ENCODE measurements at places on chromosomes 11 and 22.

DNA sequence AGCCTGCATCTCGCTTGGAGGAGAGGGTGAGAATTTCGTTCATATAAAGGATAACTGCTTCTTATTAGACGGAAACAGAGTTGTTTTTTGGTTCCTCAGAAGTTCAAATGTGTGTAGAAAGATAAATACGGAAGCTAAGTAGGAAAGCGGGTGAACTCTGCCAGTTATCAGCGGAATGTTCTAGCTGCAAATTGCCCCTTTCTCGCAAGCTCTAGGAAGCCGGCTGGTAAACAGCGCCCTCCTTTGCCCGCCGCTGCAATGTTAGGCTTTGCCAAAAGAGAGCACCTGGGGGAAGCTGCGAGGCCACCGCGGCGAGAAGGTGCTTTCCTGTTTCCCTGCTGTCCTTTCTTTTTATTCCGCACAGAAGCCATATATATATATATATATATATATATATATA is 67.0 kb downstream of the IGLL5 start:
- DNase-seq = no peak

GRCh38 chr22:24751518-24751917 is 23.0 kb downstream of the PIWIL3 start:
- no peak for DNase-seq

GRCh38 chr11:69339041-69339733 is 45.2 kb downstream of the MYEOV start:
- DNase-seq = no peak

GRCh38 chr22:19704355-19705015 is 9.8 kb upstream of the SEPTIN5 start:
- no peak for DNase-seq

DNA sequence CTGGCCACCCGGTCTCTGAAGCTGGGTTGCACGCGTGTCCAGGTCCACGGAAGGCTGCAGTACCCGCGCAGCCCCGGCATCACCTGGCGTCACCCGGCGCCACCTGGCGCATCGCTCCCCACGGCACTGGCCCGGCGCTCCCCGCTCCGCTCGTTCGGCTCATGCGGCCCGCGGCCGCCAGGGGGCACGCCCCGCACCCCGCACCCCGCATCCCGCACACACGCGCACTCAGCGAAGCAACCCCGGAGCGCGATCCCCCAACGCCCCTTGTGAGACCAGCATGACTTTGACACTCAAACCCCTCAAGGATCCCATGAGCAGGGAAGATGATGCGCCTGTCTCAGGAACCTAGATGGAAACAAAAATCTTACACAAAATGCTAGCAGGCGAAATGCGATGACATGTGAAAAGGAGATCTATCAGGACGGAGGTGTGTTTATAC is 11.9 kb downstream of the B3GNT6 start:
- DNase-seq = no peak

- DNase-seq = no peak
Observed at GRCh38 chr11:36469881-36470802, 39.9 kb downstream of the TRAF6 start.

- no peak for DNase-seq
Observed at GRCh38 chr22:36731916-36732315, 28.4 kb upstream of the CACNG2 start.

DNA sequence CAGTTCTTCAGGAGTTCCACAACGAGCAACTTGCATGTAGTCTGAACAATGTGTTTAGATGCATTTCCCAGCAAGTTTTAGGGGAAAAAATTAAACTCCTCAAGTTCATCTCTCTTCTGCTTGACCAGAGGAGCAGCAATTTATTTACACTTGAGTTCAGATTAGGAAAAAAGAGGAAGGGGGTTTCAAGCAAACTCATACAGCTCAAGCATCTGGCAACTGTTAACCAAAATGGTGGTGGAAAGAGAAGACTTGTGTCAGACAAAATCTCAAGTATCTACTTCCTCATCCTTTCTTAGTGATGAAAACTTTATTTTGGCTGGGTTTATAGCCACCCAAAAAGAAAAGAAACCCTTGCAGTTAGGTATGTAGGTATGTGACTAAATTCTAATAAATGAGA is 29.1 kb upstream of the PICALM start:
- DNase-seq = no peak

DNA sequence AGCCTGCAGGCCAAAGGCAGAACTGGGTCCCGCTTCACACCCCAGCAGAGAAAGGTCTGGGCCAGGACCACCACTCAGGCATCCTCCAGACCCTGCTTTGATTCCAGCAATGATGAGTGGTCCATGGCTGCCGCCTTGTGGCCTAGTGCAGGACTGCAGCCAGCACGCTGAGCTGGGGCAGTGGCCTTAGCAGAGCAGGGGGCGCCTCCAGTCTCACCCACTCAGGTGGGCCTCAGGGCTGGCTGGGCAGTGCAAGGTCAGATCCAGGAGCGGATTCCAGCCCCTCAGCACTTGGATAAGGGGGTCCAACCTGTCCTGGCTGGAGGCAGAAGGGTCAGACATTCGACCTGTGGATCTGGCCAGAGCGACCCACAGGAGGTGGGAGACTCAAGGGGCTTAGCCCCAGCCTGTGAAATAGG is 9.6 kb upstream of the PDE2A start:
- no peak for DNase-seq

- no peak for DNase-seq
Observed at GRCh38 chr11:11748706-11749365, 92.9 kb upstream of the USP47 start.

- no peak for DNase-seq
Observed at GRCh38 chr22:32591620-32592019, 117.0 kb downstream of the FBXO7 start.

GRCh38 chr11:109644152-109644551 is 222.2 kb downstream of the C11orf87 start:
- DNase-seq = peak; percentile 71

DNA sequence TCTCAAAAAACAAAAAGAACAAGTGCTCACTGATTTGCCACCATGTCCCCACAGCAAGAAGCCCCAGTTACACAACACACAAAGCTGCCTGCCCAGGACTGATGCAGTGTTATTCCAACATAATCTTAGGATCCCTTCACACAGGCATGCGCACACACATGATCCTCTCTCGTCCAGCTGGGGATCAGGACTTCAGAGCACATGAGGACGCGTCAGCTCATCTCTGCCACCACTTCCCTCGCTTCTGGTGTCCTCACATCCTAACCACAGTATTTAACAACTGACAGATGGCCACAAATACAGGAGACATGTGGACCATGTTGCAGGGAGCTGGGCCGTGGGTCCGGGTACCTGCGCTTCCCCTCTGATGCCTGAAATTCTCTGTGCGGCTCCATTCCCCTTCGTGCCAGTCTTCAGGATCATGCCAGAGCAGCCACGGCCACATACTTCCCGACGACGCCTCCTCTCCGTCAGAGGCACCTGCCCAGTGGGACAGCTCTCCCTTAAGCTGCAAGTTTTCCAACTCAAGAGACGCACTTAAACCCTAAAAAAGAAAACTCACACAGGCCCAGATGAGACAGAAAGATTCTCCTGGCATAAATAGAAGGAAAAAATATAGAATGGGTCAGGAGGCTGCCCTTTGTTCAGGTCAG is 68.3 kb downstream of the PACSIN2 start:
- no peak for DNase-seq

DNA sequence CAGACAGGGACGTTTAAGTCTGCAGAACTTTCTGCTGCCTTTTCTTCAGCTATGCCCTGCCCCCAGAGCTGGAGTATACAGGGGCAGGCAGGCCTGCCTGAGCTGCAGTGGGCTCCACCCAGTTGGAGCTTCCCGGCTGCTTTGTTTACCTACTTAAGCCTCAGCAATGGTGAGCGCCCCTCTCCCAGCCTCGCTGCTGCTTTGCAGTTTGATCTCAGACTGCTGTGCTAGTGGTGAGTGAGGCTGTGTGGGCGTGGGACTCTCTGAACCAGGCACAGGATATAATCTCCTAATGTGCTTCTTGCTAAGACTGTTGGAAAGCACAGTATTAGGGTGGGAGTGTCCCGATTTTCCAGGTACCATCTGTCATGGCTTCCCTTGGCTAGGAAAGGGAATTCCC is 38.5 kb downstream of the NELL1 start:
- no peak for DNase-seq

DNA sequence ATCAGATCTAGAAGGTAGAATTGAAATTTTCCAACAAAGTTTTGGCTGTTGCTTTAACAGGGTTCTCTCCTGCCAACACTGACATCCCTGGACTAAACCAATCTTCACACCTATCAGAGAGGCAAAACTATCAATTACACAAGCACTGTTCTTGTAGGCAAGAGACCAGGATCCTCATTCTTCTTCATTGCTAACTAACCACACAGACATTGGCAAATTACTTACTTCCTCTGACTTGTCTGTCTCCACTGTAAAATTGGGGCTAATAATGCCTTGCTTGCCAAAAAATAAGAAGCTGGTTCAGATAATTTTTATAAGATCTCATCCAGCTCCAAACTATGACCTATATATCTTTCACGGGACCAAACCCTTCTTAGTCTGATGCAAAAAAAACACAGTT is 93.8 kb upstream of the DDI1 start:
- no peak for DNase-seq
